ENCODE measurements at places on chromosomes 4 and X.

- no peak for DNase-seq
Observed at GRCh38 chr4:17763931-17764330, 17.5 kb downstream of the FAM184B start.

DNA sequence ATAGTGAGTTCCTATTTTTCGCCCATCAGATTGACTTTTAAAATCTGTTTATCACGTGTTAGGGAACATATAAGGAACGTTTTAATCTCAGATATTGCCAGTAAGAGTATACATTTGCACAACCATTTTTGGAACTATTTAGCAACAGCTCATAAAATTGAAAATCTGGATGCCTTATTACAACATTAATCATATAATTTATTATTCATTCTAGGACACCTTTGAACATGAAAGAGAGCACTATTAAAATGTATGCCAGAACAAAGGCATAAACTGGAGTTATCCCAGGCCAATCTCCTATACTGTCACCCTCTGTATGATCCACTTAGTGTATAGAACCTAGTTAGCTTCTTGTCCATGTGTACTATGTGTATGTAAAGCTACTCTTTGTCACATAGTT lies 579.0 kb upstream of the MAGEB2 start:
- no peak for DNase-seq

DNA sequence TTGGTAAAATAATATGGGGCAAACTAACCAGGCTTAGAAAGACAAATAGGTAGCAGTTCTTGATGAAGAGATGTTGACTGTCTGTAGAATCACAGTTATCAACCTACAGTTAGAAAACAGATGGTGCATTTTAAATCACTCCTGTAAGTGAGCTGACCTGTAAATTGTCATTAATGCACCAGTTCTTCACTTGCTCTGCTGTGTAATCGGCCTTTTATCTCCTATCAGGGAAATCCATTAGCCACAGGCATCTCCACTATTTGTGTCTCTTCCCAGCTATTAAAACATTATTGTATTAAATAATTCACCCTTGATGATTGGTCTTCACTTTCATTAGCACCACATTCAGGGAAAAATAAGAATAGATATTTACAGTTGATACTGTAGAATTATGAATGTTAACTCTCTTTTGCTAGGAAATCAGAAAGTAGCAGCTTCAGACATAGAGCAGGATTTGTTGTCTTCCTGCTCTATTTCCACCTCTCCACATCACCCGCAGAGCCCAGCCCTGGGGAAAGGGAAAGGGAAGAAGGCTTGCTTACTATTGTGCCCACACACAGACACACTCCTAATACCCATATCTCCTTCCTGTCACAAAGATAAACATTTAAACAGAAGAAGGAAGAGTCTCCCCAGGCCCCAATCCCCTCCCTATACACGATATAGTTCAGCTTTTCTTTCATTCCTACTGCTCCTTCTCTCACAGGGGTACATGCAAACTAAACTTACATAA lies 97.1 kb downstream of the REELD1 start:
- DNase-seq: no peak

DNA sequence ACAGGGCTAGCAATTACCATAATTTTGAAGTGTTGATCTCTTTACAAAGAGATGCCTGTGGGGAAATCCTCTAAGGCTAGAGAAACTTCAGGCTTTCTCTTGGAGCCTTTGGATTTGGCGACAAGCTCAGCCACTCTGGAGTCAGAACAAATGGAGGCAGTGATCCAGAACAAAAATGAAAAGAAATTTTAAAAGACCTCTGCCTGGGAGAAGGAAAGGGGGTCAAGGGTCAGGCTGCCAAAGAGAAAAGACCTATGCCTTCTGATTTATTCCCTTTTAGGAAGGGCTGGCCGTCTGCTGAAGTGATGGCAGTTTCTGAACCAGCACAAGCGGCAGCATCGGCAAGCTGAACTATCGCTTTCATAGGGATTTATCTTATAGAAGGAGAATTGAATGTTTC lies 140.8 kb upstream of the SFRP2 start:
- DNase-seq: no peak

DNA sequence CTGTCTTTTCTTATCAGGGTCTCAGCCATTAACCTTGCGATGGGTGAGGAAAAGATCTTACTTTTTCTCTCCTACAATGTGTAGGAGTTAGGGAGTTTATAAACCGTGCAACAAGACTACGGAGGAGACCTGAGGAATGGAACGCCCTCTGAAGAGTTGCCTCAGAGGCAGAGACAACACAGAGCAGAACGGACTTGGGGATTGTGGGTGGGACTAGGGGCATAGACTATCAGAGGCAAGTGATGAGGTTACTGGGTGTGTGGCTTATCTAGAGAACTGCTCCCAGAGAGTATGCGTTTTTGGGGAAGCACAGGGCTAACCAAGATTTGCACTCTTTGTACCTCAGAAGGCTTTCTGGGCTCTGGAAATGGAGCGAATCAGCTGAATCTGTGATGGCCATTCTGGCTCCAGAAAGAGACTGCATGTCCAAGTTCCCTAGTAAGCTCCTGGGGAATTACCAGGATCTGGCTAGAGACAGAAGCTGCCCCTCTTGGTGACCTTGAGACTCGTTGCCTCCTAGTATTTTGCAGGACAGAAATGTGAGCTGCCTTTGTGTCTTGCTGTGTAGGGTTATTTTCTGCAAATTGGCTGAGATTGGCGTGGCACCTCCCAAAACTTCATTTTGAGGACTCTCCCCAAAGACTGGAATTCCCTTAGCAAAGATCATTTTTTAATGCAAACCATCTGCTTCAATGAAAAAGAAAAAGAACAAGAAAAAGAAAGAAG lies 118.9 kb downstream of the ARSF start:
- DNase-seq: no peak

- no peak for DNase-seq
Observed at GRCh38 chrX:142251680-142252079, 46.6 kb upstream of the MAGEC2 start.

GRCh38 chr4:36785973-36786372 lies 458.6 kb upstream of the NWD2 start:
- no peak for DNase-seq

DNA sequence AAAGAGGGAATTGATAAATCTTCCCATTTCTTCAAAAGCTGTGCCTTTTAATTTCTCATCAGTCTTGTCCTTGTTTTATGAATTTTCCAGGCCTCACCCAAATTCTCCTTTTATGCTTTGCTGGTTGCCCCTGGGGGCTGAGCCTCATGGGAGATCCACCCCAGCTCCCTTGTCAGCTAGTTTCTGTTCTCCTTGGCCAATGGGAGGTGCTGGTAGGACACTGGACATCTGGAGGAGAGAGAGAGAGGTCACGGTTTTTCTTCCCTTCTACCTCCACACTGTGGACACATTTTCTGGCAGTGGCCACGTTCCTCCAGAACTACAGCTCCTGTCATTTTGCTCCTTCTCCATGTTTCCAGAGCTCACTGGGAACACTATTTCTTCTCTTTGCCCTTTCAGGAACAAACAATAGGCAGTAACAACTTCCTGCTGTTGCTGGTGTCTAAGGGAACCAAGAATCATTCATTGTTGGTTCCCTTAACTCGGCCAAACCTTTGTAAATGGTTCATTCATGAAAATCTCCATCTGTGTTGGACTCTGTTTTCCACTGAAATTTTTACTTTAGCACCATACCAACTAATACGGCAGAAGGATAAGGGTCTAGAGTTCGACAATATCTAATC lies 334.5 kb downstream of the GPAT3 start:
- no peak for DNase-seq

DNA sequence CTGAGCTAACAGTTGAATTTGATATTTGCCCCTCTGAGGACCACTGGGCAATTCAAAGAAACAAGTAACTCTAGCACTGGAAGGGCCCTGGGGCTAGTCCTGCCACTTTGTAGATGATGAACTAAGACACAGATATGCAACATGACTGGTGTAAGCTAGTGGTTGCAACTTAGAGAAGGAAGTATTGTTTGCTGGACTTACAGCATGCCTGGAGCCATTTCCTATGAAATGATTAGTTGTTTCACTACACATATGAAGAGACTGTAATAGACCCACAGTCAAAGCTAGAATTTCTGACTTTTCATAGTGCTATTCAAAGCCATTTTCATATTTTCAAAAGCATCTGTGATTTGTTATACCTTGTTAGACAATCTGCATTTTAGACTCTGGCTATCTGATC lies 96.2 kb downstream of the TSPAN7 start:
- no peak for DNase-seq

DNA sequence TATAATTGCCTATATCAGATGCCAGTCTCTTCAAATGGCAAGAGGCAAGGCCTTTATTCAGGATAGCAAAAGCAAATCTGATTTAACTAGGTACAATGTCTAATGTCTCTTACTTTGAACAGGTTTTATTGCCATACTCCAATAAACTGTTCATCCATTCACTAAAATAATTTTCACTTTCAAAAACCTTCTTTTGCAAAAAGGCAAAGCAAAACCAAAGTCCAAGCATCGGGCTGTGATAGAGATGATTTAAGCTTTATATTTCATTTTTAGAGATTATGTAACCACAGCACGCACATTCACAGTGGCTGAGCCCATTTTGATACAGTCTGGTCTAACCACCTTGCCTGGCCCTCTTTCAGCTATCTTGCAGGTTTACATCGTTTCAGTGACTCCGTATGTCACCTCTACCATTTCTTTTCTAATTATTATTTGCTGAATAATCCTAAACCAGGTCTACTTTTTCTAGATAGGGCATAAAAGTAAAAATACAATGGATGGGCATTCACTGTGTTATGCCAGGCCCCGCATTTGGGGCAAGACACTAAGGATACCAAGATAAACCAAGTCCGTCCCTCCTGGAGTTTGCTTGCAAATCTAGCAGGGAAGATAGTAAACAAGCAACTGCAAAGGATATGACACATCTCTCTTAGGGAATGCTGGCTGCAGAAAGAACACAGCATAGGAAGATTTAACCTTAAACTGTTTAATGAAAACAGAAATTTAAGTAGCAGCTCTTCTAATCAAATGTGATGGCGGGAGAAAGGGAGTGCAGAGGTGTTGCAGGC lies 1.8 kb downstream of the CASP3 start:
- DNase-seq: no peak

DNA sequence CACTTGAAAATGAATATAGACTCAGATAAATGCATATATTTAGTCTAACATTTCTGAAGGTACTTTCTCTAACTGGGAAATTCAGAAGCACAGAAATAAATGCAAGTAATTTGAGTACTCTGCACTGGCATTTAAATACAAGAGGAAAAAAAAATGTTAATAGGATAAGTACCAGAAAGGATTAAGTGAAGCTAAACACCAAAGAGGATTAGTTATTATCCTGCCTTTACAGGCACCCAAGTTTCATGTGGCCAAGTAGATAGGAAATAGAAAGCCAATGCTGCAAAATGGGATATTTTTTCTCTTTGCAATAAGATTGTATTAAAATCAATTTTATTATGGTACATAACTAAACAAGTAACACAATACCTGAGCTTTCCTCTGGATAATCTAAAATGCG lies 762.5 kb downstream of the PCDH7 start:
- no peak for DNase-seq

- DNase-seq: no peak
Observed at GRCh38 chr4:6939761-6940743, 30.4 kb downstream of the TBC1D14 start.

DNA sequence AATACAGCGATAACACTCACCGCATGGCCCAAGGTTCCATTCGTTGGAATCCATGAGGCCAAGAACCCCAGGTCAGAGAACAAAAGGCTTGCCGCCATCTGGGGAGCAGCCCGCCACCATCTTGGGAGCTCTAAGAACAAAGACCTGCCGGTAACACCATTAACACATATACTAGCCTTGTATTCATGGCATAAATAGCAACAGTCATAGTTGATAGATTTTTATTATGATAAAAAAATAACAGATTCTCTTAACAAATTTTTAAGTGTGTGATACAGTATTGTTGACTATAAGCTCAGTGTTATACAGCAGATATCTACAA lies 309.4 kb downstream of the GLUD2 start:
- DNase-seq: no peak

GRCh38 chr4:152072906-152073305 lies 312.1 kb upstream of the GATB start:
- DNase-seq: no peak

DNA sequence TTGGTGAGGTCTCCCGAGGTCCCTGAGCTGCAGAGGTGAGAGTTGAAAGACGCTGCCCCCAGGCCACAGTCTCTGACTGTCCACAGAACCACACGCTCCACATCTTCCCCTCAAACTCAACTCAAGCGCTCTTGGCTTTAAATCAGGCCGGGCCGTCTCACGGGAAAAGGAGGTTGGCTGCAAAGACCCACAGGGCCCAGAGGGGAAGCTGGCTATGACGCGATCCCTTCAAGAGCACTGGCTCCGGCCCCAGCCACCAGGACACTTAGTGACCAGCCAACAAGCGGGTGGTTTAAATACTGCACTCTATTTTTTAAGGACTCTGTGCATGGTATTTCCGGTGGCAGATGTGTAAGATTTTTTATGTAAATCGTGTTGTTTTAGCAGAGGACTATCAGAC lies 19.9 kb downstream of the LRPAP1 start:
- no peak for DNase-seq

DNA sequence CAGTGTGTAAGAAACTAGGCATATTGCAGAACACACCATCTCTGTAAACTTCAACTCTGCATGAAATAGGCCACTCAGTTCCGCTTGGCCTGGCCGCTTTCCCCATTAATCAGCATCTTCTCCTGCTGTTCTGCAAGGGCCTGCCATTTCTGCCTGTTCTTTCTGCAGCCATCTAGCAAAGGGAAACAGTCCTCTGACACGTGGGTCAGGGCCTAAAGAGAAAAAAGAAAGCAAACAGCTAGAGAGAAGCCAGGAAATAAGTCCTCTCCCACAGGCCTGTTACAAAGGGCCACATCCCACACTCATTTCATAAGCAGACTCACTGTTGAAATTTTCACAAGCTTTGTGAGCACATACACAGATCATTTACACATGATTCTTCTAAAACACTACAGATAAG lies 130.1 kb downstream of the PDE5A start:
- DNase-seq: no peak

DNA sequence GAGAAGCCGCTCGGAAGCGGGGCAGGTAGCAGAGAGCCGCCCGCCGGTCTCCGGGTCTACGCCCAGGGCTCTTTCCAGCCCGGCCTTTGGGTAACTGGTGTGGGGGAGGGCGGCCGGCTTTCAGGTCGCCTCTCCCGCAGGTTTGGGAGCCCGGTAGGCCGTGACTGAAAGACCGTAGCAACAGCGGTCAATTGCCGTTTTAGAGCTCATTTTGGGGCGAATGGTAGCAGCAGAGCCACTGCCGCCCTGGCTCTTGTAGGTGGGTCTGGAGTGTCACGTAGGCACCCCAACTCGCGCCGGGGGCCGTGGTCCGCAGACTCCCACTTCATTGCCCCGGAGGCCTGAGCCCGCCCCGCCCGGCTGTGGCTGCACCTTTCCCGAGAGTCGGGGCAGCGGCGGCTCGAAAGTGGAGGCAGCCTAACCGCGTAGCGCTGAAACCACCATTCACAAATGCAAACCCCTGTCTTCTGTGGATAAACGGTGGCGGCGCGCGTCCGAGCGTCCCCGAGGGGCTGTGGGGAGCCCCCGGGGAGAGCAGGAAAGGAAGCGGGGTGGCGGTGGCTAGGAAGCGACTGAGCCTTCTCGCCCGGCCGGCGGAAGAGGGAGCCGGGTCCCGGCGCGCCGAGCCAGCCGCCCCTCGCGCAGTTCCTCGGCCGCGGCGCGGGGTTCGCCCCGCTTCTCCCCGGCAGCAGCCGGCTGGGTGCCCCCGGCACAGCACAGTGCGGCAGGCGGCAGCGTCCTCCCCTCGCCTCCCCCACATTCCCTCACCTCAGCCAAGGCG lies 2185.1 kb upstream of the TENM3 start:
- DNase-seq: no peak
